ENCODE measurements at places on chromosomes 16 and 17. TPM values are rescaled to one million over a fixed set of nuclear protein-coding genes. Genes with fewer than 3 reads are reported as not detected.

HCRT gene
- total RNA-seq, result not detected

PERCC1 gene
- not detected for total RNA-seq

KRT25 gene
- total RNA-seq, result not detected

OR1A1 gene
- not detected for total RNA-seq

TBX4 gene
- 1.0 TPM for total RNA-seq

COX6A2 gene
- total RNA-seq, result not detected

LLGL2 gene
- 4.0 TPM for total RNA-seq

All from A172 (cell line).